ENCODE measurements at places on chromosomes 13 and 19.

DNA sequence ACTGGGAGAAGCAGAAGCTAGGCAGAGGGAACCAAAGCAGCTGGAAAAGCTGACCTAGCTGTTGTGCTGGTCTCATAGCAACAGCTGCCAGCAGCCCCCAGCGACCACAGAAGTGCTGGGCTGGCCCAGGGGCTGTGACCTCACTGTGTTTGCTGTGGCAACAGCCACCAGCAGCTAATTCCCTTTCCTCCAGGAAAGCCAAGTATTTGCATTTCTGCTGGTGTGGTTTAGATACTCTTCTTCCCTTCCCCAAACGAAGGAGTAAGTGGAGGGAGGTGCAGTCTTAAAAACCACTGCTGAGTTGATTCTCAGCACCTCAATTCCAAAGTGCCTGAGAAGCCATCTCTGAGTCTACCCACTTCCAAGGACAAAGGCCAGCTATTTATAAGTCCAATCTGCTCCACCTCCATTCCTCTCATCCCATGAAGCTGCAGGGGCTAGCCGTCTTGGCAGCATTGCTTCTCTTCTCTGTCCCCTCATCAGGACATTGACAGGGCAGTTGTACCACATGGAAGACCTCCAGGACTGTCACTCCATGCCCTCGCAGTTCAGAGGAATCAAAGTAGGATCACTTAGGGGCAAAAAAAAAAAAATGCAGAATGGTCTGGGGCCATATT lies 11.5 kb upstream of the CCDC97 start:
- peak; percentile 91 for DNase-seq

DNA sequence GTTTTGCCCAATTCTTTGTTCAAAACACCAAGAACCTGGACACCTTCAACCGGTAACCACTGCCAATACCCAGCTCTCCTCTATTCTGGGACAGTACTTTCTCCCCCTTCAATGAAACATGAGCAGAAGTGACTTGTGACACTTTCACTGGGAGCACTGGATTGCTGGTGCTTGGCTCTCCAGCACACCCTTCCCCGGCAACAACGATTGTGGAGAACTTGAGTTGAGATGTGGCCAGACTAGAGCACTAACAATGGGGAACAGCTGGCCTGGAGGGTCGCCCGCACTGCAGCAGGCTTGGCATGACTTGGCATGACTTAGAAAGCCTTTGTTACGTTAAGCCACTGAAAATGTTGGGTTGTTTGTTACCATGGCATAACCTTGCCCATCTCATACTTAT lies 7.5 kb upstream of the B3GLCT start:
- DNase-seq = no peak

GRCh38 chr13:32056316-32056715 lies 24.7 kb downstream of the FRY start:
- DNase-seq = no peak

DNA sequence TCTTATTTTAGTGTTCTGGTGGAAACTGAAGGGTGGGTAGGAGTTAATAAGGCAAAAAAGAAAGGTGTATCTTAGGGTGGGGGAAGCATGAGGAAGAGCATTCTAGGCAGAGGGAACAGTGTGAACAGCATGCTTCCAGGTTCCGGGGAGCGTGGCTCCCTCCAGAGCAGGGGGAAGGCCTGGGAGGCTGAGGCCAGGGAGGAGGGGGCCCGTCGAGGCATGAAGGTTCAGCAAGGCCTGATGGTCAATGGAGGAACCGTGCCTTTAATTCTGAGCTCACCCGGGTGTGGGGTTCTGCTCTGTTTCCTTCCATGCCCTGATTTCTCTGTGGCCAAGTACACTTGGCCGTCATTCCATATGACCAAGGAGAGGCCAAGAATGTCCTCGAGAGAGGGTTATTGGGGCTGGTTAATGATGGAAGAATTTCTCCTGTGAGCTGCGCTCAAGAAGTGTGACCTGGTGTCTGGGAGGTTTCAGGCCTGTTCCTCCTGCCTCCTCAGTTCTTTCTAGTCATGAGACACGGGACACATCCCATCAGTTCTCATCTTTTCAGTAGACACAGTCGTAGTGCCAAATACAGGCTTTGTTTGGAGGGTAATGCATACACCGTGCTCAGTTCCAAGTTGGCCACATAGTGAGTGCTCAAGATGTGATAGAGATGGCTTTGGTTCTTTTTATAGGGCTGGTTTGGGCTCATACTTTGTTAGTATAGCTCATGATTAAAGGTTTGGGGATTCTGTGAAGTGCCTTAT lies 73.6 kb downstream of the SIPA1L3 start:
- DNase-seq = no peak

DNA sequence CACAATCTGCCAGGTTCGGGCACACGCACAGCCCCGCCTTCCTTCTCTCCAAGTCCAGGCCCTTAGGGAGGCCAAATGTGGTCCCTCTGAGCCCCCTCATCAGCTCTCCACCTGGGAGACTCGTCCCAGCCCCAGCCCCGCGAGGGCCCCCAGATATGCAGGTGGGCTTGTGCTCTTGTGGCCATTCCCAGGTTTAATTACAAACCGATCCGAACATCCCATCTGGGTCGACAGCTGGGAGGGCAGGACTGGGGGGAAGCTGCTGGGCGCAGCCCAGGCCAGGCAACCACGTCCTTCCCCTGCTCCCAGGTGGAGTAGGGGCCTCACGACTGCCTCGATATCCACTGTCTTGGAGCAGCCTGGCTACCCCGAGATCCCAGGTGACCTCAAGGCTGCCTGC lies 7.5 kb upstream of the C2CD4C start:
- DNase-seq = no peak

DNA sequence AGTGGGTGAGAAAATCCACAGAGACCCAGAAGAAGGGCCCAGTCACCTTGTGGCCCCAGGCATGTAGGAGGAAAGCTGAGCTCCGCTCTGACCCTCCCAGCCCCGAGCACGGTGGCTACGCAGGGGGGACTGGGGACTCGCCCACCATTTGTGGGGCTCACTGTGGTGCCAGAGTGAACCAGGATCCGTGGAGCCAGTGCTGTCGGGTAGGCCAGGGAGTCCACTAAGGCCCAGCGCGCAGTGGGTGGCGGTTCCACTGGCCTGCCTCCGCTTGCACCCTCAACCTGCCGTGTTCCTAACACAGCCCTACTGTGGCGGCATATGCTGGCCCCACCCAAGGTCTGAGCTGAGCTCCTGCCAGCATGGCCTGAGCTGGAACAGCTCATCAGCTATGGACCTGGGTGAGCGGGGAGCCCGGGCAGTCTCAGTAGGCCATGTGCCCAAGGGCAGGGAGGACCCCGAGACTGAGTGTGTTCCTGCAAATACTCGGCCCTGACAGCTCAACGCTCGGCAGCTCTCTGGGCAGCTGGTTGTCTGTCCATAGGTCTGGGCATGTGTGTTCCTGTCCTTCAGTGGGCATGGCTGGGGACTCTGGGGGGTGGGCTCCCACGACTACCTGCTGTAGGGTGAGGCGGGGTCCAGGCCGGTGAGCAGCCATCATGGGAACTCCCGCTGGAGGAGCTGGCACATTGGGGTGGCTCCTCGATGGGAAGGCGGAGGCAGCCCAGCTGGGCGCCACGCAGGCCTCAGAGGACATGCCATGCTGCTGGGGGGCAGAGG lies 36.6 kb downstream of the CEBPG start:
- no peak for DNase-seq

GRCh38 chr19:33781996-33782395 lies 14.7 kb upstream of the KCTD15 start:
- no peak for DNase-seq

DNA sequence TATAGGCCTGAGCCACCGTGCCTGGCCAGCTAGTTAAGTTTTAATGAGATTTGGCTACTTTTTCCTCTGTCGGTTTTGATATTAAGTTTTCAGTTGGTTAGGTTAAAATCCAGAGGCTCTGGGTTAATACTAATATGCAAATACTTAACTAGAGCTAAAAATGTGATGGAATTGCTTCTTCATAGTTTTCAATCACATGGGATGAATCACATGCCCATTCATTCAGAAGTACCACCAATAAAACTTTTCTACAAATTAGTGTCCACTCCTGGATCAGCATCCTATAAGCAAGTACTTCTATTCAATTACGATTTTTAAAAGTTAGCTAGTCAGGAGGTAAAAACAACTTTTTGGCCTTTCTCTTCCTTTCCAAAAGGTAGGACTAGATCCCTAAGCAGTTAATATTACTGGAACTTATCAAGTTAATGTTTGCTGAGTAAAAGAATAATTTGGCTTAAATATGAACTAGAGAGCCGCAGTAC lies 4.3 kb downstream of the SLC25A30 start:
- no peak for DNase-seq

GRCh38 chr19:35609851-35610353 lies 2.6 kb upstream of the HAUS5 start:
- no peak for DNase-seq

DNA sequence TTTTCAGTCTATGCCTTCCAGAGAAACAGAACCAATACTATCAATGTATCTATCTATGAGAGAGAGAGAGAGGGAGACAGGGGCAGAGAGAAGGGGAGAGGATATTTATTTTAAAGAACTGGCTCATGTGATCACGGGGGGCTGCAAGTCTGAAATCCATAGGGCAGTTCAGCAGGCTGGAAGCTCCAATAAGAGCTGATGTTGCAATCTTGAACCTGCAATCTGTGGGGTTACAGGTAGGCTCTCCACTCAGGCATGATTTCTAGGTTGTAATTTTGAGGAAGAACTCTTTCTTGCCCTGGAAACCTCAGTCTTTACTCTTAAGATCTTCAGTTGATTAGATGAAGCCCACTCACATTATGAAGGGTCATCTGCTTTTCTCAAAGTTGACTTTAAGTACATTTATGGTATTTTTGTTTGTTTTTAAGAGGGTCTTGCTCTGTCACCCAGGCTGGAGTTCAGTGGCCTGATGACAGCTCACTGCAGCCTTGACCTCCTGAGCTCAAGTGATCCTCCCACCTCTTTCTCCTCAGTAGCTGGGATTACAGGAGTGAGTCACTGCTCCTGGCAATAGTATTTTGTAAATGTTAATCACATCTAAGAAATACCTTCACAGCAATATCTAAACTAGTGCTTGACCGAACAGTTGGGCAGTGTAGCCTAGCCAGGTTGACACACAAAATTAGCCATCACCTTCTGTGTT lies 376.4 kb downstream of the FGF9 start:
- DNase-seq = no peak

- DNase-seq = no peak
Observed at GRCh38 chr13:35988648-35989081, 142.5 kb downstream of the DCLK1 start.

- no peak for DNase-seq
Observed at GRCh38 chr19:24048261-24048660, 38.7 kb upstream of the ZNF254 start.

- DNase-seq = no peak
Observed at GRCh38 chr13:60012488-60012887, 151.2 kb downstream of the DIAPH3 start.

DNA sequence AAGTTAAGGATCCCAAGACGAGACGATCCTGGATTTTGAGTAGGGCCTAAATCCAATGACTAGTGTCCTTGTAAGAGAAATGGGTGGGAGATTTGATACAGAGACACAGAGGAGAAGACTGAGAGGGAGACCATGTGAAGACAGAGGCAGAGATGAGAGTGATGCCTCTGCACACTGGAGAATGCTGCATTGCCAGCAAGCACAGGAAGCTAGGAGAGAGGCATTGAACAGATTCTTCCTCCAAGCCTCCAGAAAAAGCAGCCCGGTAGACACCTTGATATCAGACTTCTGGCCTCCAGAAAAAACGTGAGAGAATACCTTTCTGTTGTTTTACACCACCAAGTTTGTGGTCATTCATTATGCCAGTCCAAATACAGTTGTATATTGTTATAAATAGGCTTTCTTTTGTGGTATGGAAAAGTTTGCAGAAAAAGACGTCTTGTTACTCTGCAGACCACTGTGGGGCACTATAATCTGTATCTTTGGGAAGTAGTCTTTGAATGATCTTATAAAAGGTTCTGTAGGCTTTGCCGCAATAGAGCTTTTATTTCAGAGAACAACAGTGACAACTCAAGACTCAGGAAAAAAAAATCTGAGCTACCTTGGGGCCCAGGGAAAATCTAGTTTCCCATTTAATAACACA lies 17.9 kb upstream of the RFC3 start:
- DNase-seq = peak; percentile 18

DNA sequence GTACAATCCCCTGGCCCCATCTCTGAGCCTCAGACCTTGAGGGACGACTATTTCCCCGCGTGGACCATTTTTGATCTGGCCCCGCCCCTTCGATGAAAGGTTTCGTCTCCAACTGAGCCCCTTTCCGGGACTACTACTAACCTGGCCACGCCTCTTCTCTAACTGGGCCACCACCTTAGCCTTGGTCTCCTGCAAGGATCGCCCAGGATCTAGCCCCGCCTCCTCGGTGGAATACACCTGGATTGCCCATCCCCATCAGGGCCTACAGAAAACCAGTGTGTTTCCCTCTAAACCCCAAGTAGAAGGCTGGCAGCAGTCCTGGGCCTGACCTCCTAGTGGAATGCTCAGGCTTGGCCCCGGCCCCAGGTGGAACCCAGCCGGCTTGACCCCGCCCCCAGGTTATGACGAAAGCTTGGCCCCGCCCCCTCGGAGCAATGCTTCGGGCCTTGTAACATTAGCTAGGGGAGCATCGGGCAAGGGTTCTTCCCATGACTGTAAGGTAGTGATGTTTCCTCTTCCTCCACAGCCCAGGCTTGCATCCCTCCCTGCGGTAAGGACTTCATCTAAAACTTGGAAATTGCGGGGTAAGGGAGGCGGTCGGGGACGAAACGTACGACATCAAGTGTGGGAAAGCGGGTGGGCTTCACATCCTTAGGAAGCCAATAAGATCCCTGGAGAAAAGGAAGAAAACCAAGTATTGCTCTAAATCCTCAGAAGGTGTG lies 9.1 kb downstream of the SPACA6 start:
- peak; percentile 63 for DNase-seq

DNA sequence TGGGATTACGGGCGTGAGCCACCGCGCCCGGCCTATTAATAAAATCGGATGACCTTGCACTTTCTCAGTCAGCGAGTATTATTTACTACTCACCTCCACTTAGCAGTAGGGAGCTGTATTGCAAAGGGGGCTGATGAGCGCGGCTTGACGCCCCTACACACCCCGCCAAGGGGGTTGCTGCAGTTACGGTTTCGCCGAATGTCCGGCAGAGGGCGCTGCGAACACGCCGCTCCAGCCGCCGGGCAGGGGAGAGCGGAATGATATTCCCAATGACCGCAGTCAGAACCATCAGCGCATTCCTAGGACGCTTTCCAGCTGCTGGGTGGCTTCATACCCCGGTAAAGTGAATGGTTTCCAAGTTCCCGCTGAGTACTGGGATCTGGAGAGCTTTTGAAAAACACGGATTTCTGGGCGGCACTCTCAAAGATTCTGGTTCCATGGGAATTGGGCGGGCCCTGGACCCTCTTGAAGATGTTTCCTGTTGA lies 30.0 kb upstream of the TPT1 start:
- peak; percentile 90 for DNase-seq

- DNase-seq = no peak
Observed at GRCh38 chr13:95260031-95260525, 41.2 kb downstream of the ABCC4 start.
